CD4-positive, alpha-beta T cell treated with Interleukin-10 for 1 hour (primary cell): ENCODE measurements at places on chromosomes 1 and 21.

- no peak for DNase-seq
Observed at GRCh38 chr1:82158981-82159380, 358.2 kb downstream of the ADGRL2 start.

GRCh38 chr1:56824271-56824670, 5.1 kb upstream of the FYB2 start:
- DNase-seq: no peak

DNA sequence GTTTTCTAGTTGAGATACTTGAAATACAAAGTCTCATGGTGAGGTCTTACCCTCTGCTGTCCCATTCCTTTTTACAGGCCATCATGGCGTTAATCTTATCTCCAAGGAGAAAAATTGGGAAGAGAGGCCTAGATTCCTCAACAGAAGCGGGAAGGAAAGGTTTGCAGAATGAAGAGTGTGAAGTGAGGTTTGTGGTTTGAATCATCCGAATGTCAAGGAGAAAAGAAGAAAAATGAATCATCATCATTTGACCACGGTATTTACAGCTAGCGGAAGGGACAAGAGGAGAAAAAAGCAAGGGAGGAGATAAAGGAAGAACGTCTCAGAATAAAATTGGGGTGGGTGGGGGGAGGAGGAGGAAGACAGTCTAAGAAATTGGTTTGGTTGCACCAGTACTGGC, 935 bp upstream of the COG2 start:
- no peak for DNase-seq

DNA sequence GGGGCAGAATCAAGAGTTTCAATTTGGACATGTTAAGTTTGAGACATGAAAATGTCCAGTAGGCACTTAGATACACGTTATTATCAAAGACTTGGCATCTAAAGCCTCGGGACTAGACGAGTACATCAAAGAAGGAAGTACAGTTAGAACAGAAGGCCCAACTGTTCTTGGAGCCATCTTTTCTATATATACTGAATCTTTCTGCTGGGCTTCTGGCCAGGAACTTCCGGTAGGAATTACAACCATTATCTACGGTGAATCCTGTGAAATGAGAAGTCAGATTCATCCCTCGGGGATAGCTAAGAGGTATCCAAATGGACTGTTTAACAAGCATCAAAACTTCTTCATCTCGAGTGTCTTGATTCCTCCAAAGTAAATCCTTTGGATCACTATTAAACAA, 34.4 kb upstream of the NRDC start:
- DNase-seq: no peak

- DNase-seq: no peak
Observed at GRCh38 chr1:114702737-114703136, 7.4 kb upstream of the AMPD1 start.

- DNase-seq: no peak
Observed at GRCh38 chr1:221013691-221014660, 134.7 kb downstream of the HLX start.

GRCh38 chr1:156866249-156866909, 5.7 kb downstream of the NTRK1 start:
- DNase-seq: no peak

- DNase-seq: no peak
Observed at GRCh38 chr21:17539323-17539722, 26.5 kb downstream of the CXADR start.
